ENCODE measurements at places on chromosomes 13 and 19. TPM values are rescaled to one million over a fixed set of nuclear protein-coding genes. Genes with fewer than 3 reads are reported as not detected.
A peak's percentile ranks its signal among the peaks of the same experiment; 100 is the strongest.

- H3K36me3 ChIP-seq: no peaks in the 10 kb centered on the region
- no peak overlapping the region for H3K27ac ChIP-seq
- no peaks in the 10 kb centered on the region for H3K27me3 ChIP-seq
Observed at GRCh38 chr19:947090-947706, 21.4 kb downstream of the ARID3A start.

DNA sequence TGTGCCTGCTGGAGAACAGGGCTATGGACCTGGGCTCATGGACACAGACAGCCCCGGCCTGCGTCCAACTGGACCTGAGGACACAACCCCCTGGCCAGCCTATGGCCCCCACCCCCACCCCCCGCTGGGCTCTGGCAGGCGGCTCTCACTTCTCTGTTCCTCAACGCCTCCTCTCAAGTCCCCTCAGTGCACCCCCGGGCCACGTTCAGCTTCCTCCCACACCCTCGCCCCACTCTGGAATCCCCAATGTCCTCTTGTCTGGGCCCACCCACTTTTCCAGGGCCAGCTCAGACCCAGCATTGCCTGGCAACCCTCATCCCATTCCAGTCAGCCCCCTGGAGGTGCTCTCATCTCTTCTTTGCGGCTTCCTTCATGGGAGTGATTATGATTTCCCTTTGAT is 130.2 kb upstream of the SPACA7 start:
- no peak for DNase-seq
- no peak overlapping the region for H3K4me3 ChIP-seq
- no peaks in the 10 kb centered on the region for H3K4me1 ChIP-seq
- H3K36me3 ChIP-seq: no peaks in the 10 kb centered on the region
- H3K27ac ChIP-seq: no peak overlapping the region

- DNase-seq: no peak
- no peaks in the 10 kb centered on the region for H3K27me3 ChIP-seq
- no peaks in the 10 kb centered on the region for H3K4me1 ChIP-seq
- no peak overlapping the region for H3K27ac ChIP-seq
- no peak overlapping the region for H3K4me3 ChIP-seq
Observed at GRCh38 chr13:24313439-24313838, 4.1 kb downstream of the C1QTNF9 start.

DNA sequence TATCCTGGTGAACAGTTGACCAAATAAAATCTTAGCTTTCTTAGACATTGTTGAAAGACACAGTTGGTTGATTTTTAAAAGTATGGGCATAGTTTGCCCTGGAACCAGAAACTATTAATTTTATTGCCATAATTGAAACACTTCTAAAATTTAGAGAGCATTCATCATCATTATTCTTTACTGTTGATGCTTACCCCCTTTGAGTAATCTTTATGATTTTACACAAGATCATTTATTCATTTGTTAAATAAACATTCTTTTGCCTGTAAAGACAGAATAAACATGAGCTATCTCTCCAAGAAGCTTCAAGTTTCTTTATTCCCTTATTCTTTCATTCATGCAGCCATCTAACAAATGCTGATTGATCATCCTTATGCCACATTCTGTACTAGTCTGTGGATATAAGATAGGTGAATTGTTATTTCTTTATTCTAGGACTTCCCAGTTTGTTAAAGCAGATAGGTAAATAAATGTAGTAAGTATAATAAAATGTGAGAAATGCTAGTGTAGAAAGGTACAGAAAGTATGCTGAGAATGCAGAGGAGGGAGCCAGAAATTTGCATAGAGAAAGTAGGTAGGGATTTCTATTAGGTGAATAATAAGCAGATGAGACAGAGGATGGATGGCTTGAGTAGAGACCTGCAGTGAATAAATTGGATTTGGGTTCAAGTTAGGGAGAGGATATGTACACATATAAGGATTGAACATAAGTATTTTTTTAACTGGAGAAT is 8.2 kb downstream of the SERTM1 start:
- H3K27ac ChIP-seq: no peak overlapping the region
- H3K4me1 ChIP-seq: no peaks in the 10 kb centered on the region
- no peak overlapping the region for H3K4me3 ChIP-seq
- no peaks in the 10 kb centered on the region for H3K27me3 ChIP-seq
- DNase-seq: no peak

DNA sequence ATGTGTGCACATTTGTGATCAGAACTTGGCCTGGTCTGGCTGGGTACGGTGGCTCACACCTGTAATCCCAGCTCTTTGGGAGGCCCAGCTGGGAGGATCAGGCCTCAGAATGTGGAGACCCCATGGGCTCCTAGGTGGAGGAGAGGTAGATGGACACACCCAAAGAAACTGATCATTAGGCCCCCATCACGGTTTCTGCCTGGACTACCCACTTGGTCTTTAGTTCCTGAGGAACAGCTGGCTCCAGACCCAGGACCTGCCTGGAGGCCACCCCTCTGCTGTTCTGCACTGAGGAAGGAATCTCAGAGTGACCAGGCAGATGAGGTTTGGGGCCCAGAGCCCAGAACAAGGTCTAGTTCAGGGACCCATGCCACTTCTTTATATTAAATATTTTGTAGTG is 1.5 kb downstream of the CBLC start:
- peaks cover 2% of the 10 kb centered on the region for H3K4me1 ChIP-seq
- no peaks in the 10 kb centered on the region for H3K36me3 ChIP-seq
- peak overlapping the region; percentile 20 for H3K27ac ChIP-seq
- H3K27me3 ChIP-seq: no peaks in the 10 kb centered on the region

DNA sequence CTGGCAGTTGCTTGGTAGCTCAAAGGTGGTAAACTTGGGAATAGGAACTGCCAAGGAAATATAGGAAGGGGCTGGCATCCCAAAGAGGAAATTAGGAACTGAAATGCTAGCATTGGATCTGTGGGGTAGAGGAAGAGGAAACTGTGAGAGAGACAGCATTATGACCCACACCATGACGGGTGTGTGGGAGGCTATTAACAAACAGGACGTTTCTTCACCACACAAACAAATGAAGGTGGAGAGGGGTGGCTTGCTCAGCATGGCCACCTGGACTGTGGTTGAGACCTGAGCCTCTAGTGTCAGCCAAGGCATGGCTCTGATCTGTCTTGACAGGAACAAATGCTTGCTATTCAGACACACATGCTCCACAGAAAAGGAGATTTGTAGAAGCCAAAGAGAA is 178.2 kb downstream of the B3GLCT start:
- H3K27ac ChIP-seq: no peak overlapping the region
- no peak overlapping the region for H3K4me3 ChIP-seq
- DNase-seq: no peak
- no peaks in the 10 kb centered on the region for H3K36me3 ChIP-seq
- H3K27me3 ChIP-seq: no peaks in the 10 kb centered on the region
- H3K4me1 ChIP-seq: no peaks in the 10 kb centered on the region

GRCh38 chr19:48877855-48878195 is 5.6 kb downstream of the PPP1R15A start:
- H3K27me3 ChIP-seq: no peaks in the 10 kb centered on the region
- no peak overlapping the region for H3K27ac ChIP-seq
- no peaks in the 10 kb centered on the region for H3K36me3 ChIP-seq
- DNase-seq: no peak
- peaks cover 17% of the 10 kb centered on the region for H3K4me1 ChIP-seq
- H3K4me3 ChIP-seq: no peak overlapping the region

GRCh38 chr13:60155978-60156377 is 7.8 kb downstream of the DIAPH3 start:
- DNase-seq: no peak
- no peaks in the 10 kb centered on the region for H3K4me1 ChIP-seq
- no peaks in the 10 kb centered on the region for H3K36me3 ChIP-seq
- H3K27me3 ChIP-seq: no peaks in the 10 kb centered on the region
- H3K4me3 ChIP-seq: no peak overlapping the region

- no peak for DNase-seq
- no peaks in the 10 kb centered on the region for H3K36me3 ChIP-seq
- no peaks in the 10 kb centered on the region for H3K27me3 ChIP-seq
- no peak overlapping the region for H3K4me3 ChIP-seq
- no peaks in the 10 kb centered on the region for H3K4me1 ChIP-seq
Observed at GRCh38 chr13:94195715-94196114, 283.8 kb downstream of the DCT start.

DNA sequence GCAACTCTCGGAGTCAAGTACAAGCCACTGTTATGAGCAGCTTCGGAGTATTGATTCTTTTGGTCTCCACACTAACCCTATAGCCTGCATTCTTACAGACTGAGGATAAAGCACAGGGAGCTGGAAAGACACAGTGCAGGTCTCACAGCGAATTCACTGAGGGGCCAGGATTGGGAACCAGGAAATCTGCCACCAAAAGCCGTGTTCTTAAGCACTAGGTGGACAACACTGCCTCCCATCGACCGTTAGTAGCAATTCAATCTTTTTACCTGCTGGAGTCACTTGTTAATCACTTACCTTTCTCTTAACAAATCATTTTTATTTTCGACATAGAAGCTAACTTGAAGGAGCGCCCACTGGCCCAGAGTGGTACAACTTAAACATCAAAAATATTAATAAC is 6.3 kb downstream of the PMIS2 start:
- H3K4me3 ChIP-seq: no peak overlapping the region
- DNase-seq: peak; percentile 11
- no peak overlapping the region for H3K27ac ChIP-seq
- H3K4me1 ChIP-seq: no peaks in the 10 kb centered on the region
- no peaks in the 10 kb centered on the region for H3K27me3 ChIP-seq

DNA sequence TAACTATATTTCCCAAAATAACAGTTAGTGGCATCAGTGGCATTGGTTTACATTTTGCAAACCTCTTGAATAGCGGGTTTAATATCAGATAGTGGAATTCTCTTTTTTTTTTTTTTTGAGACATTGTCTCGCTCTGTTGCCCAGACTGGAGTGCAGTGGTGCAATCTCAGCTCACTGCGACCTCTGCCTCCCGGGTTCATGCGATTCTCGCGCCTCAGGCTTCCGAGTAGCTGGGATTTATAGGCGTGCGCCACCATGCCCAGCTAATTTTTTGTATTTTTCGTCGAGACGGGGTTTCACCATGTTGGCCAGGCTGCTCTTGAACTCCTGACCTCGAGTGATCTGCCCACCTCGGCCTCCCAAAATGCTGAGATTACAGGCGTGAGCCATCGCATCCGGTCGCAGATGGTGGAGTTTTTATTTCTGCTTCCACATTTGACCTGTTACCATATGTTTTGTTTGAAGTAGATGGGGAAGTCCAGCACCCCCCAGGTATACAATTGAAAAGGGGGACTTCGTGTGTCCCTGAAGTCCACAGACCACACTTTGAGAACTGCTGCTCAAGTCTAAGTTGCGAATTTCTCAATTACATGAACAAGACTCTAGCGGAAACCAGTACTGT is 40.5 kb upstream of the XPO4 start:
- H3K27ac ChIP-seq: no peak overlapping the region
- no peaks in the 10 kb centered on the region for H3K4me1 ChIP-seq
- no peaks in the 10 kb centered on the region for H3K36me3 ChIP-seq
- no peak for DNase-seq

GRCh38 chr13:59326717-59327116 is 837.0 kb downstream of the DIAPH3 start:
- H3K36me3 ChIP-seq: no peaks in the 10 kb centered on the region
- no peaks in the 10 kb centered on the region for H3K27me3 ChIP-seq
- H3K4me3 ChIP-seq: no peak overlapping the region

DNA sequence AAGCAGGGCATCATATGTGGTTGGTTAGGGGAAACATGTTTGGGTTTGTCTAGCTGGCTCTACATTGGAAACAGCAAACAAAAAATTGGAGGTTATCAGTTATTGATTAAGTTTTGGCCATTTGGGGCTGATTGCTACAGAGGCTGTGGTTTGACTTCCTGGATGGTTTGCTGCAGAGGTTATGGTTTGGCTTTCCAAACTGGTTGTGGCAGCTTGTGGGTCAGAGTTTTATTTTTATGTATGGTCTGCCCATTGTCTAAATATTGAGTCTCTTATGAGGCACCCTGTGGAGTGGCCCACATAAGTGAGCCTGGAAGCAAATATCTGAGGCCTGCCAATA is 261.6 kb downstream of the GPC5 start:
- H3K4me1 ChIP-seq: no peaks in the 10 kb centered on the region
- H3K27me3 ChIP-seq: no peaks in the 10 kb centered on the region
- DNase-seq: no peak
- H3K4me3 ChIP-seq: no peak overlapping the region
- H3K36me3 ChIP-seq: no peaks in the 10 kb centered on the region
- no peak overlapping the region for H3K27ac ChIP-seq

- H3K27ac ChIP-seq: no peak overlapping the region
- H3K4me3 ChIP-seq: no peak overlapping the region
- H3K27me3 ChIP-seq: no peaks in the 10 kb centered on the region
- H3K36me3 ChIP-seq: no peaks in the 10 kb centered on the region
- no peak for DNase-seq
- no peaks in the 10 kb centered on the region for H3K4me1 ChIP-seq
Observed at GRCh38 chr19:49585023-49585422, 3.9 kb downstream of the PRRG2 start.

GRCh38 chr13:55345224-55345623 is 1795.5 kb upstream of the PRR20A start:
- no peaks in the 10 kb centered on the region for H3K27me3 ChIP-seq
- H3K4me3 ChIP-seq: no peak overlapping the region
- no peaks in the 10 kb centered on the region for H3K36me3 ChIP-seq
- no peaks in the 10 kb centered on the region for H3K4me1 ChIP-seq
- no peak overlapping the region for H3K27ac ChIP-seq

- peak overlapping the region; percentile 78 for H3K27ac ChIP-seq
- H3K27me3 ChIP-seq: no peaks in the 10 kb centered on the region
- H3K4me3 ChIP-seq: peak overlapping the region; percentile 64
- peak; percentile 34 for DNase-seq
Observed at GRCh38 chr19:36771261-36772231, 1.1 kb downstream of the ZNF850 start.

DNA sequence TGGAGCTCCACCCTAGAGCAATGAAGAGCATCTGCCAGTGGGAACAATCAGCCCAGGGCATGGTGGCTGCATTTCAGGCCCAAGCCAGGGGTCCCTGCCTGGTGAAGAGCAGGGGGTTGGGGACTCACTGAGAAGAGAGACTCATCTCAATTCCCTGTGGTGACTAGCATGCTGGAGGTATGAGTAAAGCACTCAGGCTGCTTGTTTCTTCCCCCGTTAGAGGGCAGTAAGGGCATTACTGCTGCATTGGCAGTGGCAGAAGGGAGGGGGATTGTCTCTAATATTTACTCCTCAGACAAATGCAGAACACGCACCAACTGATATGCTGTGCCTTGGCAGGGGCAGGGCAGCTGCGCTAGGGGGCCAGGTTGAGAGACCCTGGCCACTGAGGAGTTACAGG is 329.1 kb downstream of the SLITRK5 start:
- H3K4me3 ChIP-seq: no peak overlapping the region
- no peak overlapping the region for H3K27ac ChIP-seq
- DNase-seq: no peak
- no peaks in the 10 kb centered on the region for H3K27me3 ChIP-seq
- no peaks in the 10 kb centered on the region for H3K4me1 ChIP-seq

- no peaks in the 10 kb centered on the region for H3K4me1 ChIP-seq
- no peak overlapping the region for H3K4me3 ChIP-seq
- DNase-seq: no peak
- no peaks in the 10 kb centered on the region for H3K27me3 ChIP-seq
Observed at GRCh38 chr13:25977216-25977615, 74.6 kb downstream of the SHISA2 start.

Gene IGFLR1
- 16.1 TPM for total RNA-seq

Gene IL17D
- total RNA-seq: 3.7 TPM

Gene CGB8
- total RNA-seq: not detected

Gene ZSCAN5B
- total RNA-seq: not detected

Gene CGB7
- 2.1 TPM for total RNA-seq

Gene ZNF491
- total RNA-seq: 1.6 TPM

Gene MUC16
- 0.14 TPM for total RNA-seq

Gene RXFP2
- total RNA-seq: not detected
